ENCODE measurements at places on chromosomes 1 and 21. TPM values are rescaled to one million over a fixed set of nuclear protein-coding genes. Genes with fewer than 3 reads are reported as not detected.
A peak's percentile ranks its signal among the peaks of the same experiment; 100 is the strongest.

CATSPERE gene
- total RNA-seq = not detected

FHL3 gene
- total RNA-seq = 960 TPM

ELOVL1 gene
- 26.7 TPM for total RNA-seq

DNA sequence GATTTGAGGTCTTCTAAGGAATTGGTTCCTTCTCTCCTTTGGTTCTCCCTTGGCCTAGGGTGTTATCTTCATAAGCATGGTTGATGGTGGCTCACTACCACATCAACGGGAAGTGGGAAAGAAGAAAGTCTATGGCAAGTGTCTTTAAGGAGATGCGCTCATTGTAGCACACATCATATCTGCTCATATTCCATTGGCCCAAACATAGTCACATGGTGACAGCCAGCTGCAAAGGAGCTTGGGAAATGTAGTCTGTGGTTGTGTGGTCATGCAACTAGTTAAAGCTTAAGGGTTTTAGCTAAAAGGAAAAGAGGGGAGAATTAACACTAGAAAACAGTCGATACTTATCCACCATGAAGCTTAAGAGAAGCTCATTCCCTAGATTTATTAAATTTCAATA lies 11.4 kb upstream of the MRPS6 start:
- H3K4me3 ChIP-seq = no peak overlapping the region
- no peaks in the 10 kb centered on the region for H3K36me3 ChIP-seq
- H3K27me3 ChIP-seq = no peaks in the 10 kb centered on the region
- no peak for DNase-seq
- no peak overlapping the region for H3K27ac ChIP-seq

DNA sequence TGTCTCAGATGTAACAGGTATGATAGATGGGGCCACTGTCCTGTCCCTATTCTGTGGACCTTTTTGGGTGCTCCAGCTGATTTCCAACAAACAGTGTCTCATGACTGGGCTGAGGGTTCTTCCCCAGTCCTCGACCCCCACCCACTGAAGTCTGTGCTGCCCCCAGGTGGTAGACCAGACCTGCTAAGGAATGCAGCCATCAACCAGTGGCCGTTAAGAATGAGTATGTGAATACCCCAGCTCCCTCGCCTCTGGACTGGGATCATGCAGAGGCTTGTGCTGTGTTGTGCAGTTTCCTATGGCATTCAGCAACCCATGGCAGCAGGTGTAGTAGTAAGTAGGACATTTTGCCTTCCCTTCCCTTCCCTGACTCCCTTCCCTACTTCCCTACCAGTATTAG lies 183.1 kb upstream of the KAZN start:
- no peak overlapping the region for H3K27ac ChIP-seq
- H3K36me3 ChIP-seq = no peaks in the 10 kb centered on the region
- H3K4me3 ChIP-seq = no peak overlapping the region
- H3K4me1 ChIP-seq = no peaks in the 10 kb centered on the region

DNA sequence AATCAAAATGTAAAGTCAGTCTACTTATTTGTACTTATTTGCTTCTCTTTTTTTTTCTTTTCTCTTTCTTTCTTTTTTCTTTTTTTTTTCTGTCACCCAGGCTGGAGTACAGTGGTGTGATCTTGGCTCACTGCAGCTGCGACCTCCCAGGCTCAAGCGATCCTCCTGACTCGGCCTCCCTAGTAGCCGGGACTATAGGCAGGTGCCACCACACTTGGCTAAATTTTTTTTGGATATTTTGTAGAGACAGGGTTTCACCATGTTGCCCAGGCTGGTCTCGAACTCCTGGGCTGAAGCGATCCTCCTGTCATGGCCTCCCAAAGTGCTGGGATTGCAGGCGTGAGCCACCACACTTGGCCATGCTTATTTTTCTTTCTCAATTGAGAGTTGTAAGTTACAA lies 98.8 kb upstream of the ZBTB40 start:
- peaks cover 76% of the 10 kb centered on the region for H3K27me3 ChIP-seq
- no peaks in the 10 kb centered on the region for H3K36me3 ChIP-seq
- DNase-seq = no peak
- H3K27ac ChIP-seq = no peak overlapping the region
- no peak overlapping the region for H3K4me3 ChIP-seq
- no peaks in the 10 kb centered on the region for H3K4me1 ChIP-seq

GRCh38 chr1:205014783-205015182 lies 28.2 kb upstream of the CNTN2 start:
- H3K27ac ChIP-seq = no peak overlapping the region
- no peak for DNase-seq
- H3K27me3 ChIP-seq = no peaks in the 10 kb centered on the region
- H3K36me3 ChIP-seq = no peaks in the 10 kb centered on the region
- H3K4me1 ChIP-seq = no peaks in the 10 kb centered on the region

DNA sequence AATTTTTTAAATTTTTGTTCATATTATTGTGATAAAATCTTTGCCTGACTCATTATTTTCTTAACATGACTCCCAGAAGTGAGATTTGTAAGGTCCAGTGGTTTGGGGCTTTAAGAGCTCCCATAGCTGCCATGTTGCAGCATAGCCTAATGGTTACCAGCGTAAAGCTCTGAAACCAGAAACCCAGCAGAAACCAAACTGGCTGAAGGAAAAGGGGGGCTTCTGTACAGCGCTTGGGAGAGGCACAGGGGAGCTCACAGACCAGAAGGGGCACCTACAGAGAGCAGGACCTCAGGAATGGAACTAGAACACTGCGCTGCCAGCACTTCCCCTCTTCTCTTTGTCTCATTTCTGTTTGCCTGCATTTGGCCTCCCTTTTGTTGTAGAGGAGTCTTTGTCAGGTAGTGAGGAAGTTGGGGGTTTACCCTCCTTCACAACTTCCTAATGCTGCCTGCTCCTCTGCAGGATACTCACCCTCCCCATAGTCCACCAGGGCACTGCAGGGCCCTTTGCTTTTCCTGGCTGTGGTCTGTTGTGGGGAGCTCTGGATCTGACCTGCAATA lies 2.6 kb upstream of the PYCR2 start:
- no peak overlapping the region for H3K4me3 ChIP-seq
- H3K27ac ChIP-seq = no peak overlapping the region
- H3K27me3 ChIP-seq = no peaks in the 10 kb centered on the region
- H3K36me3 ChIP-seq = peaks cover 9% of the 10 kb centered on the region
- peaks cover 8% of the 10 kb centered on the region for H3K4me1 ChIP-seq

DNA sequence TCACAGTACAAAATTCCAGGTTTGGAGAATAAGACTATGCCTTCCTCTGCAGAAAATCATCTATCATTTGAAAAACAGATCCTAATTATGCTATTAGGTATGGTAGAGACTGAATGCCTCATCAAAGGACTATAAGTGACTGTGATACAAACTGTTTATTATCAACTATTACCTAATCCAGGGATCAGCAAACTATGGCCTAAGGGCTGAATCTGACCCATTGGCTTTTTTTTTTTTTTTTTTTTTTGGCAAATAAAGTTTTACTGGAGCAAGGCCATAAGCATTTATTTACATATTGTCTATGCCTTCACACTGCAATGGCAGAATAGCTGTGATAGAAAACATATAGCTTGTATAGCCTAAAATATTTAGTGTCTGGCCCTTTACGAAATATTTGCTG lies 4.7 kb upstream of the ASPM start:
- no peaks in the 10 kb centered on the region for H3K36me3 ChIP-seq
- H3K27me3 ChIP-seq = no peaks in the 10 kb centered on the region
- H3K4me3 ChIP-seq = no peak overlapping the region
- H3K27ac ChIP-seq = no peak overlapping the region

DNA sequence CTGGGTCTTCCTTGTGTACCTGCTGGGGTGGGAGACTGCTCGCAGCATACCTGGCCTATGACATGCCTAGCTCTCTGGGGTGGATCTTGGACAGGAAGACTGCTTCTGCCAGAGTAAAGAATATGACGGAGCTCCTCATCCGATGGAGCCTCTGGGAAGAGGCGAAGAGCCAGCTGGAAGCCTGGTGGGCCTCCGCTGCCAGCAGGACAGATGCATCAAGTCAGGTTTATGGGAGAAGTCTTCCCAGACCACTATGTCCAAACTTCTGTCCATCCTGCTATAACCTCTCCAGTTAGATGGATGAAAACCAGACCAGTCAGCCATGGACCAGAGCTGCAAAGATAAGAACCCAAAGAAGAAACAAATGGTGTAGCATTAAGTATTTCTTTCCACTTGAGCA lies 27.7 kb upstream of the NGF start:
- no peak for DNase-seq
- H3K27ac ChIP-seq = no peak overlapping the region

GRCh38 chr1:2255420-2256369 lies 27.6 kb downstream of the SKI start:
- H3K27ac ChIP-seq = peak overlapping the region; percentile 76
- peaks cover 31% of the 10 kb centered on the region for H3K4me1 ChIP-seq
- H3K27me3 ChIP-seq = no peaks in the 10 kb centered on the region
- DNase-seq = no peak

DNA sequence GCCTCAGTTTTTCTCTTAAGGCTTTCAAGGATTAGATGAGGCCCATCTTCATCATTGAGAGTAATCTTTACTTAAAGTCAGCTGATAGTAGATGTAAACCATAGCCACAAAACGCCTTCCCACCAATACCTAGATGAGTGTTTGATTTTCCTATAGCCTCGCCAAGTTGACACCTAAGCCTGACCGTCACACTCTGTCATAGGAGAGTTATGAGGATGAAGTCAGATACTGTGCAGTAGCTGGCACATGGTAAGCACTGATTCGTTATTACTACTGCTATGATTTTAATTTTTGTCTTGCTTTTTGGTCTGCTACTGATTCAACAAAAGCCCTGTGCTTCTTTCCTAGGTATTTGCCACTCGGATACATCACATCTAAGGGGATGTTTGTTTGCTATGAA lies 395.5 kb downstream of the RPS6KC1 start:
- no peaks in the 10 kb centered on the region for H3K36me3 ChIP-seq
- no peak overlapping the region for H3K27ac ChIP-seq
- no peaks in the 10 kb centered on the region for H3K27me3 ChIP-seq
- DNase-seq = no peak
- H3K4me3 ChIP-seq = no peak overlapping the region
- H3K4me1 ChIP-seq = no peaks in the 10 kb centered on the region

DNA sequence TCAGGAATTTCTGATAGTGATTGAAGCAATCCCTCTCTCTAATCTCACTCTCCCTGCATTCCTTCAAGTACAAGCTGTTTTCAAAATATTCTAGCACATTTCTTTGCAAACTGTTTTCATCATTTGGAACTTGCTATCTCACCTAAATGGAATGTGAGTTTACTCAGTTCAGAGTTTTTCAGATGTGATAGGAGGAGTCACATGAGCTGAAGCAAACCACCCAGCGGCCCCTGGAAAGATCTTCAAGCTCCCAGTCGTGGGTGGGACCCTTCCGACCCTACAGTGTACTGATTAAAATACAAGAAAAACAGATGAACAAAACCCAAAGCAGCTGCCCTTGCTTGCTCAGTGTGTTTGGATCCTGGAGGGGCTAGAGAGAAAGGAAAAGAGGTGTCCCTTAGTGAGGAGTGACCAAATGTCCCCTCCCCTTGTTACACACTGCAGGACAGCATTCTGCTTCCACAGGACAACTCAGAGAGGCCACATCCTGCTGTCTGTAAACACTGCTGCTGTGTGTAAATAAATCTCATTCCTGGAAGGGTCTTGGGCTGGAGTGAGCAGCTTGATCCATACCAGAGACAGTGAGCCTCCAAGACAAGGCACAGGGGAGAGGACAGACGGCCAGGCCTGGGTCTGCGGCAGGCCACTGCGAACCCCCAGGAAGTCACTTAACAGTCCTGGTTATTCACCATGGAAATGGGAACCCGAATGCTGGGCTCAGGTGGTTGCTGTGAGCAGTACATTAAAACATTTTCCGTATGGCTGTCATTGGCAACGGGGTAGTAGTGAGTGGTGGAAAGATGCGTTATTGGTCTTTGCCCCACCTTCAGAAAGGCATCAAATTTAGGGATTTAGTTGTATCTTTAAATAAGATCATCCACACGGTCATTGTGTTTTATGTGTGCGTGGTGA lies 229.2 kb downstream of the RHOU start:
- no peaks in the 10 kb centered on the region for H3K27me3 ChIP-seq
- H3K4me1 ChIP-seq = peaks cover 4% of the 10 kb centered on the region
- peak; percentile 42 for DNase-seq
- peak overlapping the region; percentile 32 for H3K27ac ChIP-seq

Data from gastrocnemius medialis (tissue), 4 donors.